Astrocyte of the cerebellum (primary cell): ENCODE measurements at places on chromosomes 7 and 10.

DNA sequence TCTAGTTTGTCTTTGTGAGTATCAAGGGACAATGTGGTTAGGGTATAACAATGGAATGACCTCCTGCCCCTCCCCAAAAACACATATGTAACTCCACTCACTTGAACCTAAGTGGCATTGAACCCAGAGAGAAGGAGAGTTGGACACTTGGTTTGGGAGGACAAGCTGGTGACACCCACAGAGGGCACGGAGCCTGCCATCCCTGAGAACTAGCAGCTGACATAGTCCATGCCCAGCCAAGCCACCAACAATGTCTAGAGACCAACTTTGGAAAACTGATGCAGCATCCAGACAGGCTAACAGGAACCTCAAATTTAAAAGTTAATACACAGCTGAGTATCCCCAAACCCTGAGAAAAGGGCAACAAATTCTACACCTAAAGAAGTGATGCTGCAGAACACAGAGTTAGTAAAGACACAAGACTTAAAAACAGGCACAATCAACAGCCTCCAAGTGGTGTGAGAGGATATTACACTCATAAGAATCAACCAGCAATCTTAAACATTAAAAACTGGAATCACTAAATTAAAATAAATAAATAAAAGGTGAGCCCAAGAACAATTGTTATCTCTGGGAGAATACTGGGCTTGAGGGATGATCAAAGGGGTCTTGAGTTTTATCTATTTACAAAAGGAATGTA lies 27.2 kb downstream of the NUDCD3 start:
- no peak for DNase-seq

DNA sequence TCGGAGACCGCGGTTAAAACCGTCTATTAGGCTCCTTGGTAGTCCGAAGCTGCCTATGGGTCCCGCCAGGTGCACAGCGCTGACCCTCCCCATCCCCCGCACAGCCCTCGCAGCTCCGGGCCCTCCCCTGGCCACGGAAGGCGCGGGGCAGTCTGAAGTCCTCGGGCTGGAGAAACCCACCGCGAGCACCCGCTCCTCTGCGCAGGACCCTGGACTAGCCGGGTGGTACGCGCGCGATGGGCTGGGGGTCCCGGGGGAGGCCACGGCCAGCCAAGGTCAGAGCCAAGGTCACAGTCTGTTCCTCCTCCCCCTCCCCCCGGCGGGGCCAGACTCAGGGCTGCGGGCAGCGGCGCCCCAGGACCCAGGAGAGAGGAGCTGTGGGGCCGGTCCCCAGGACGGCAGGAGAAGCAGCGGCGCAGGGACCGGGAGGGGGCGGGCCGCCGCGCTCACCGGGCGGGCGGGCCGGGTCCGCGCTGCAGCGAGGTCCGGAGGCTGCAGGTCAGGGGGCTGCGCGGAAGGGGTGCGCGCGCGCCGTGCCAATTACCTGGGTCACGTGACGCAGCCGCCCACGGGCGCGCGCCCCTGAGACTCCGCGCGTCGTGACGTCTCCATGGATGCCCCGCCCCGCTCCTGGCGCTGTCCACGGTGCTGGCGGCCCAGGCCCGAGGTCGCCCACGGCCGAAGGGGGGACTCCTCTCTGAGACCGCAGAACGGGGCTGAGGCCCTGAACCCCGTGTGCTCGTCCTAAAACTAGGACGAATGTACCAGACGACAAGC lies at the start of gene OGDHL:
TSS of gene OGDHL (minus strand) at position 535 of the 777 bp plus-strand sequence. CDS start 3,731 bp downstream, outside the sequence.
- no peak for DNase-seq

DNA sequence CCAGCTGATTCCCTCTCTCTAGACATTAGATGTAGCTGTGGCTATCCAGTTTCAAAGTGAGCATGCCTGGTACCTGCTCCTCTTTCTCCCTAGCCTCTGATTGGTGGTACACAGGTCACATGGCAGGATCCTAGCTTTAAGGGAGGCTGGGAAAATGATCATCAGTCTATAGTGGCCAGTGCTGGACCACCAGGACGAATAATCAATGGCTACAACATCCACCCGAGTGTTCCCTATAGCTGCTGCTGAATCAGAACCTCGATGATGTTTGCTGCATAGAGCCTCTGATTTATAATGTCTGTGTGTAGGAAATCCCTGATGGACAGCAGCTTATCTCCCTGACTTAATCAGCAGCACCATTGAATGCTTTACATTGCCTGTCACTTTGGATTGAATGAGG lies 28.9 kb upstream of the LMTK2 start:
- no peak for DNase-seq

DNA sequence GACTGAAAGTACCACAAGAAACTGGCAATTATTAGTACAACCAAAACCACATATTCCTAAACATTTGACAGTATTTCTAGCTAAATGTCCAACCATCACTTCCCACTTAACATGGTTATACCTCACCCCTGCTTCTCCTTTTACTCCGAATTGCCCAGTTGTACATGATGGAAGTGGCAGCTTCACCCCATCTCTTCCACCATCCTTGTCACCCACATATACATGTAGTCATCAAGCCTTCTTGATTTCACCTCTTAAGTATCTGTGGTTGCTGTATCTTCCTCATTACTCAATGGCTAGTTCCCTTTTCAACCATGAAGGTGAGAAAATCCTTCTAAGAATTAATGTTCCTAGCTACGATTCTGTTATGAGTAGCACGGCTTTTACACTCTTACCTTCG lies 388.2 kb downstream of the CALN1 start:
- no peak for DNase-seq

DNA sequence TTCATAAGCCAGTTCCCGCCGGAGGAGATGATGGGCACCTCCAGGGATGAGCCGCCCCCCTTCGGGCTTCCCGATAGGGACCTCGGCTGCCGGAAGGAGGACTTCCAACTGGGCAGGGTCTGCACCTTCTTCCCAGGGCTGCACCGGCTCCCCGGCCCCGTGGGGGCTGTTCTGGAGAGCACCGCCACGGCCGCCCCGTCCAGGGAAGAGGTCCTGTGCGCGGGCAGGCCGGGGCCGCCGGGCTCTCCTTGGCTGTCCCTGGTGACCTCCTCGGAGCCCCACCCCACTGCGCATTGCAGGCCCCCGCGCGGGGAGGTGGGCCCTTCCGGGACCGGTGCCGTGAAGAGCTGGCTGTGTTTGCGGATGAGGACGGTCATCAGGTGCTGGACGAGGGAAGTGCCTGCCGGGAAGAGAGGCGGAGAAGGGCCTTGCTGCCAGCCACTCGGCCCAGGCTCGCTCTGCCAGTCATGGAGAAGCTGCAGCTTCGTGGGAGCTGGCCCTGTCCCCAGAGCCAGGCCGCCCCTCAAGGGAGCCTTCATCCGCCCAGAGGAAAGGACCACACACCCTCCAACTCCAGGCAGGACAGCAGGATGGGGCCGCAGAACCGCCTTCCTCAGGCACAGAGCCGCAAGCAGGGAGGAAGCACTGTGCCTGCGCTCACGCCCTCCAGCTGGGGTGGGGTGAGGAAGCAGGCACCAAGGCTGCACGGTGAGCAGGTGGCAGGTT lies 144.4 kb downstream of the MAPK8 start:
- no peak for DNase-seq

GRCh38 chr10:132845780-132846595 lies 60.0 kb upstream of the NKX6-2 start:
- no peak for DNase-seq

GRCh38 chr10:84899268-84899667 lies 570.9 kb downstream of the CCSER2 start:
- DNase-seq: no peak

- no peak for DNase-seq
Observed at GRCh38 chr10:113589201-113589770, 36.4 kb downstream of the HABP2 start.

DNA sequence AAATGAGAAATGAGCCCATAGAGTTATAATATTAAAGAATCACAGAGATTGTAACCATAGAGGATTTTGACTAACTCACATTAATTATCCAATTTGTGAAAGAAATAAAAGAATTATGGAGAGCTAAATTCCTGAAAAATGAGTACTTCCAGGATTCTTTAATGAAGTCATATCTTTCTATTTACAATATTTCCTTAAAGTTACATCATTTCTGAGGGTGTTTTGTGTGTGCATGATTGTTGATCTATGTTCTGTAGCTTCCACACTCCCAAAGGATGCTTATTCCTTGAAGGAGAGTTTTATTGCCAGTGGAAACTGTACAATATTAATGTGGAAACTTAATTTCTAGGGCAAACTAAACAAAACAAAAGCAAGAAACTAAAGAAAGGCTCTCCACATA lies 299.6 kb downstream of the MDFIC start:
- no peak for DNase-seq

DNA sequence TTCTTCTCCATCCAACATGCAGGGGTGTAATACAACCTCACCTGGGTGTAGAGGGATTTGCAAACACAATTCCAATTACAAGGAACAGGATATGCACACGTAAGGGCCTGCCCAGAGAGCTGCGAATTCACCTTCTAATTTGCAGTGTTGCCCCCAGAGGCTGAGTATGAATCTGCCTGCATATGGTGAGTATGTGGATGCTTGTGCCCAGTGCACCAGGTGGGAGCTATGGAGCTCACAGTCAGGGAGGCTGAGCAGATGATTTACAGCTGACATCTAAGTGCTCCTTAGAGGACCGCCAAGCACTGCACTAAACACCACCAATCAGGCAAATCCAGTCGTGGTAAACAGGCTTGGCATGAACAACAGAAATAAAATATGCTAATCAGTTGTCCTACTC lies 132.0 kb downstream of the RELN start:
- no peak for DNase-seq

GRCh38 chr10:104351061-104351702 lies 2.5 kb upstream of the CFAP58 start:
- DNase-seq: no peak

DNA sequence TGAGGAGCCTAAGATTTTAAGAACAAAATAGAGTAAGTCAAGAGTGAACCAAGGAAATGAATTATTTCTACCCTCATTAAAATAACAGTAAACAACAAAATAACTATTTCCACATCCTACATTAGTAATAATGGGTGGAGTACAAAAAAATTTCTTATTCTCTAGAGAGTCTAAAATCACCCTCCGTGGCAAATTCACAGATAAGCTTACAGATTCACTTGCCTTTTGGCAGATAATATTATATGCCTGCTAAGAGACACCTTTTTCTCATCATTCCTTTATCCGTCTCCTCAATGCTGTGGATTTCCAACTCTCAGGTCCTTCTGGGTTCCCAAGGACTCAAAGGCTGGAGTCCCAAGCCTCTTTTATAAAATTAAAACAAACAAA lies 2.2 kb upstream of the EPC1 start:
- no peak for DNase-seq

- DNase-seq: no peak
Observed at GRCh38 chr10:11403116-11403515, 208.3 kb downstream of the USP6NL start.

- DNase-seq: no peak
Observed at GRCh38 chr7:155802291-155802690, 10.0 kb downstream of the SHH start.

- DNase-seq: no peak
Observed at GRCh38 chr10:22180724-22181123, 37.1 kb downstream of the EBLN1 start.

- no peak for DNase-seq
Observed at GRCh38 chr7:12456506-12456905, 52.8 kb upstream of the VWDE start.

- DNase-seq: no peak
Observed at GRCh38 chr7:102046373-102047117, 229.1 kb downstream of the CUX1 start.

DNA sequence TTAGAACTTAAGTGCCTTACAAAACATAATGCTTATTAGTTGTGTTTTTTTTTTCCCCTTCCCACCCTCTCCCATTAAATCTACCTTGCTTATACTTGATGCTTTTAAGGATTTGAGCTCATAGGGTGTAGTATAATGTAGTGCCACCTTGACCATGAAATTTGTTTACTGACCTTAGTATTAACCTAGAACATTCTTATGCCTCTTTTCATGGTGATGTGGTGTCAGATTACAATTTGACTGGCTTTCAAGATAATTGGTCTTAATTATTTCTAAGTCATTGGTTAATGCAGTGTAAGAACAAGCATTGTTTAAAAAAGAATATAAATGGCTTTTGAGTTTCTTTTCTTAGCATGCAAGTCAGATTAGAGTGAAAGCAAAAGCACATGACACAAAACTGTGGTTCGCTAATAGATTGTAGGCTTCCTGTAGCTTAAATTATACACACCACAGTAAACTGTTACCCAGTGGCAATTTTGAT lies 61.8 kb downstream of the ADD3 start:
- DNase-seq: no peak

GRCh38 chr7:24349339-24349738 lies 65.3 kb downstream of the NPY start:
- DNase-seq: no peak

DNA sequence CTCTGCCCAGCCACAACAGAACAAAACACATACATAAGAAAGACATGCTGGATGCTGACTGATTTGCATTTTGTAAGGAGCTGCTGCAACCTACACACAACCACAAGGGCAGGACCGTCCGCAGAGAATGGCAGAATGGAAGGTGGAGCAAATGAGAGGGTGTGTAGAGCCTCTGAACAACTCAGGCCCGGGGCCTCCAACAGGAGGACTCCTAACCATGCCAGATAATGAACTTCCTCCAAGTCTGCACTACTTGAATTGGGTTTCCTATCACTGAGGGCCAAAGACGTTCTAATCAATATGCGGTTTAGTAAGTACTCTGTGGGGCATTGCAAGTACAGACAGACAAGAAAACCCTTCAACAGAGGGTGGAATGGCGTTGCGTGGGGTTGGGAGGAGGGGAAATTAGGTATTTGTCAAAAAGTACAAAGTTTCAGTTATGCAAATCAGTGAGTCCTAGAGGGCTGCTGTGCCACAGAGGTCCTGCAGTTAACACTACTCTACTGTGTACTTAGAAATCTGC lies 14.6 kb downstream of the VOPP1 start:
- DNase-seq: no peak

GRCh38 chr7:30147785-30148184 lies 13.0 kb downstream of the MTURN start:
- DNase-seq: no peak

GRCh38 chr7:42045961-42046360 lies 191.0 kb downstream of the GLI3 start:
- no peak for DNase-seq

DNA sequence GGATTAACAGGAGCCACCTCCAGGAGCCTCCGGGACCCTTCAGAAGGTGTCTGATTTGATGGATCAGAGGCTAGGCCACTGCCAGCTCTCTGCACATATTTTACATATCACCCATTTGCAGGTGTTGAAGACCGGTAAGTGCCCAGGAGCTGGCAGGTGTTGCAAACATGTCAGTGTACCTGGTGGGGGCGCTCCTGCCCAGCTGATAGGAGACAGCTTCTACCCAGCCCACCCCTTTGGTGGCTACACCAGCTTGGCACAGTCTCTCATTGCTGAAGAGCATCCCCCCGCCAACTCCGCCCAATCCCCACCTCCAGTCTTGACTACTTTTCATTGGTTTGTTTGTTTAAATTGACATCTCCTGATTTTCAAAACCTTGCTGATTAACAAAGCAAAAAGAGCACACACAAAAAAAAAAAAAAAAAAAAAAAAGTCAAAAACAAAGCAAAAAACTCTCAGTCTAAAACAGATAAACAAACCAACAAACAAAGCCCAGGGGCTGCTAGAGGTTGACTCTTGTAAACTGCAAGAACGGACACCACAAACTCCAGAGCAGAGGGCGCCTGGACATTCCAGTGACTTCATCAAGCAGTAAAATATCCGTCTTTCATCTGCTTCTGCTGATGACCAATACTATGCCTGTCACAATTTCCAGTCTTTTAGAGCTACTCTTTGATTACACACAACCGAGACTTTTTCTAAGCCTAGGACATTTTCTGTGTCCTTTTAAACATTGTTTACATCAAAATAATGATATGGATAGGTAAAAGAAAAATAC lies 275.3 kb downstream of the NRG3 start:
- DNase-seq: no peak

GRCh38 chr10:68106656-68107055 lies 2.6 kb upstream of the MYPN start:
- peak; percentile 91 for DNase-seq

GRCh38 chr7:25385506-25386136 lies 157.3 kb upstream of the NPVF start:
- DNase-seq: no peak
